ENCODE measurements at places on chromosomes 5 and 9. TPM values are rescaled to one million over a fixed set of nuclear protein-coding genes. Genes with fewer than 3 reads are reported as not detected.

The NPR3 gene
- total RNA-seq, result 0.17 TPM

The BHMT2 gene
- not detected for total RNA-seq

The TPM2 gene
- 36.9 TPM for total RNA-seq

The NPDC1 gene
- total RNA-seq, result 22.4 TPM

The F2RL2 gene
- not detected for total RNA-seq

The PCDHA9 gene
- not detected for total RNA-seq

The DMRT2 gene
- not detected for total RNA-seq

The ESM1 gene
- total RNA-seq, result 1.1 TPM

The PCDHB3 gene
- total RNA-seq, result not detected

The TAF11L10 gene
- total RNA-seq, result not detected

GRCh38 chr5:96476654-96477053 lies 43.6 kb upstream of the PCSK1 start:
- H3K27me3 ChIP-seq, result no peaks in the 10 kb centered on the region
- no peaks in the 10 kb centered on the region for H3K4me1 ChIP-seq
- no peak overlapping the region for H3K4me3 ChIP-seq
- DNase-seq, result no peak

- peaks cover 12% of the 10 kb centered on the region for H3K36me3 ChIP-seq
- peak overlapping the region; percentile 34 for H3K27ac ChIP-seq
- no peaks in the 10 kb centered on the region for H3K27me3 ChIP-seq
- peak overlapping the region; percentile 95 for H3K4me3 ChIP-seq
- peaks cover 36% of the 10 kb centered on the region for H3K4me1 ChIP-seq
Observed at GRCh38 chr9:127935765-127936221, 1.9 kb downstream of the DPM2 start.

- no peaks in the 10 kb centered on the region for H3K27me3 ChIP-seq
- H3K36me3 ChIP-seq, result no peaks in the 10 kb centered on the region
- no peak overlapping the region for H3K27ac ChIP-seq
- no peaks in the 10 kb centered on the region for H3K4me1 ChIP-seq
- DNase-seq, result no peak
Observed at GRCh38 chr5:113092683-113093082, 116.1 kb downstream of the DCP2 start.

GRCh38 chr5:130939059-130939458 lies 226.0 kb downstream of the HINT1 start:
- no peak overlapping the region for H3K4me3 ChIP-seq
- H3K36me3 ChIP-seq, result no peaks in the 10 kb centered on the region
- H3K4me1 ChIP-seq, result no peaks in the 10 kb centered on the region
- no peak for DNase-seq

DNA sequence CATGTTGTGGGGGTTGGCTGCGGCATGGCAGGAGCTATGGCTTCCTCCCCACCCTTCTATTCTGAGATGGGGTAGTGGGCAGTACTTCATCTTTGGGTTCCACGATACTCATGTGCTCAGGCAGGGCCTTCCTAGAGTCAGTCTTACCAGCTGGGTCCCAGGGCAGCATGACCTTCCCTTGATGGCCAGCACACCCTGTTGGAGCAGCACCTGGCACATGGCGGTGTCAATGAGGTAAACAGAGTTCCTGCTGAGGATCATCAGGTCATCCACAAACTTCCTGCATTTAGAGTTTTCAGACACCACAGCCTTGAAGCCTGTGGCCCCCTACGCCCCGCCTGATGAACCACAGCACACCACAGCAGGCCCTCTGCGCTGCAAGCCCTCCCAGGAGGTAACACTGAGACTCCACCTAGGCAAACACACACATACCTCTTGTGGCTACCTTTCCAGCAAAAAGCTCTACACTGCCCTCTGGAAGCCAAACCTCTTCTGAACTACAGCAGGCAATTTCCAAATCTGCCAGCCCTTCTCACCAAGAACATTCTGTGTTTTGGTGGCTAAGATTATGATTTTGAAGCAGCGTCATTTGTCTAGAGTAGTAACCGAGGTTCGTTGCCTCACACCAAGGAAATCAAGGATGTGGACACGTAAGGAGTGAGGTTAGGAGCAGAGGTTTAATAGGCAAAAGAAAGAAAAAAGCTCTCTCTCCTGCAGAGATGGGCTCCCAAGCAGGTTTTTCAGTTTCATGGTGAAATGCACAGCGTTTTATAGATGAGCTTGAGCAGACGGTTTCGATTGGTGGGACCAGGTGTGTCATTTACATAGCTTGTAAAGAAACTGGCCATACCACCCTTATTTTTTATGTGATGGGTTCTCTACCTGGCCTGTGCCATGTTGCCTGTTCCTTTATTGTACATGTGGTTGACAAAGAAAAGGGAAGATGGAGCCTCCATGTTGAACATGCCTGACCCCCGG lies 20.3 kb upstream of the TMEM174 start:
- peaks cover 2% of the 10 kb centered on the region for H3K4me1 ChIP-seq
- H3K36me3 ChIP-seq, result no peaks in the 10 kb centered on the region
- H3K27me3 ChIP-seq, result peaks cover 72% of the 10 kb centered on the region
- DNase-seq, result no peak

DNA sequence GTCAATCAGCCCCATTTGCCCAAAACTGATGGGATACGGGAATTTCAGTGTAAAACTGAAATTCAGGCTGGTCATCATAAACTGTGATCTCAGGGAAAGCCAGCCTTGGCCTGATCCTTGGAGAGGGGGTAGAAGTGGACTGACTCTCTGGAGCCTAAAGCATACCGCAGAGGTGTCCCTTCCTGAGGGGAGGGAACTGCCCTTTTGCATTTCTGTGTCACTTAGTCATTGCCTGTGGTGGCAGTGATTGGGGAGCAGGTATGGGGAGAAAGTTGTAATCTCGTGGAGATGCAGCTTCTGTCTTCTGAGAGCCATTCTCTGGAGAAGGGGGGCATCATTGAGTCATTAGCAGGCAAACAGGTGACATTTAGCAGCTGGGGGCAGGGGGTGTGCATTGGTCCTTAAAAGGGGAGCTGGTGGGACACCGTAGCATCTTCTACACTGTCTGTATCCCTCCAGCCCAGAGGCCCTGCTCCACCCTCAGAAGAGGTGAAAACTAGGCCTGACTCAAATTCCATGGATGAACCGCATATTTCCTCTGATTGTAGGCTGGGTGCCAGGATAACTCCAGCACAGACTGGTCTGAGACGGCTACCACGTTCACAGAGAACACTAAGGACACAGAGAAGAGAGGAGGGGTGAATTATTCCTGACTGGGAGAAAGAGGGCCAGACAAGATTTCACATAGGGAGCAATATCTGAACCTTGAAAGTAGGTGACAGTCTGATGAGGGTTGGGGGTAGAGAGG lies 143.3 kb downstream of the SEC61B start:
- no peak for DNase-seq
- peaks cover 30% of the 10 kb centered on the region for H3K4me1 ChIP-seq
- peaks cover 31% of the 10 kb centered on the region for H3K27me3 ChIP-seq
- no peaks in the 10 kb centered on the region for H3K36me3 ChIP-seq
